ENCODE measurements at places on chromosomes 6 and 20. TPM values are rescaled to one million over a fixed set of nuclear protein-coding genes. Genes with fewer than 3 reads are reported as not detected.

- no peak for DNase-seq
Observed at GRCh38 chr6:89794324-89794723, 25.3 kb downstream of the MDN1 start.

DNA sequence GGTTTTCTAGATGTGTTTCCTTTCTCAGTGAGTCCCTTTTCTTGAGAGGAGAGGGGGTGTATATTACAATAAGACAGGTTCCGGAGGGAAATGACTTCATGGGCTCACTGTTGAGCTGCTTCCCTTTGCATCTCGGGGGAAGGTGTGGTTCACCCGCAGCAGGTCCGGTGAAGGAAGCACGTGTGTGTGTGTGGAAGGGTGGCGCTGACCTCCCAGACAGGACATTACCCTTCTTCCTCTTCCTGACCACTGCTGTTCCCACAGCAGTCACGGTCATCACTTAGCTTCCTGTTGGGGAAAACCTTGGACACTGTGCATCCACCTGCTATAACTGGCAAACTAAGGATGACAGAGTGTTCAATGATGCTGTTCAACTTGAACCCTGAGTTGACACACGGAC lies 83.6 kb downstream of the PLEKHG1 start:
- DNase-seq, result no peak

DNA sequence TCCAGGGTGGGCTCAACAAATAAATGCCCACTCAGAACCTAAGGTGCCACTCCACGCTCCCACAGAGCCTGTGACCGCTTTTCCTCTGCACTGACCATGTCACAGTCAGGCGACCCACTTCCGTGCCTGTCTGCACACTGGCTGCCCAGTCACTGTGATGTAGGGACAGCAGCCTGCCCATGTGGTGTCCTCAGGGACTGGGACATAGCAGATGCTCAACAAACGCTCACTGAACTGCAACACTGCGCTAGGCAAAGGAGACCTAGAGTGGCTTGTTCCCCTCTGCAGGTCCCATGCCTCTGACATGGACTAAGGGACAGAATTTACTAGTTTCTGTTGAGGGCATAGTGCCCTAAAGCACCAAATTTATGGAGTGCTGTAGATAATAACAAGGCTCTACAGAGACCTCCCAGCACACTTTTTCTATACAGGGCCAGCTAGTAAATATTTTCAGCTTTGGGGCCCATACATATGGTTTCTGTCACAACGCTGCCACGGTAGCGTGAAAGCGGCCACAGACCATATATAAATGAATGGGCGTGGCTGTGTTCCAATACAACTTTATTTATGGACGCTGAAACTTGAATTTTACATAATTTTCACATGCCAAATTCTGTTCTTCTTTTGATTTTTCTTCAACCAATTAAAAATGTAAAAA lies 57.8 kb upstream of the MRPS10 start:
- no peak for DNase-seq

DNA sequence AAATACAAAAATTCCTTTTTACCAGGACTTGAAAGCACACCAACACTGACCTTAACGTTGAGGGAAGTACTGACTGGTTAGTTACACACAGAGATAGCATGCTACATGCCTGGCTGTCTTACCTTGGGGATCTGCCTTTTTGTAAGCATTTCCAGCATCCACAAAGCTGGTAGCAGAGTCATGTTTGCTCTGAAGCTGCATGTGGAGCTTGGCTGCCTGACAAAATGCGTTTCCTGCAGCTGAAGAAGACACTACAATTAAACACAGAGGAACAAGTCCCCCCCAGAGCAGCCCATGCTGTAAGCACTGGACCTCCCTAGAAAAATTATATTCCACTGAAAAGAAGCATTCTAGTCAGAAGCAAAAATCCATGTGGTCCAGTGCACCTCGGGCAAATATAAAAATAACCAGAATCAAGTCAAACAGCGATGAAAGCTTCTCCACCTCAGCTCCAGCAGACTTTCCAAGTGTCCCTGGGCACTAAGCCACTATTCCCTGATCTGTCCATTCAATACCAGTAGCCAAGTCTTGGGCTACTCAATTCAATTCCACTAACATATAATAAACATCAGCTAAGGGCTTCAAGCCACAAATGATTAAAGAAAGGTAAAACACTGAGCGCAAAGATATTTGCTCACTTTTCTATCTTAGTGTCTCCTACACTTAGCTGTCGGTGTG lies 24.2 kb downstream of the NAPB start:
- no peak for DNase-seq

- DNase-seq, result no peak
Observed at GRCh38 chr6:20952699-20953474, 418.6 kb downstream of the CDKAL1 start.

DNA sequence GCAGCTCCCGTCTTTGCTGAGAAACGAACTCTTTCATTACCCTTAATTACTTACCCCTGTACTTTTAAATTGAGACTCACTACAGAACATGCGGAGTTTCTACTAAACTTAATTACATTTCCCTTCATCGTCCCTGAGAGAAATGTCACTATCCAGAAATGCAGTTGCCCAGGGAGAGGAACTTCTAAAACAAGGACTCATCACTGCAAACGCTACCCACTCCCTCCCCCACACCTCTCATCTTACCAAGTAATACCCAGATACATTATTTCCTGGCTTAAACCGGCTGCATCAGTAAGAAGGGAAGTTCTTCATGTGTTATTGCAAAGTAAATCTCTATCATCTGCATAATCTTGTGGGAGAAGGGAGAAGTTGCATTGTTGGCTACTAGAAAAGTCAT lies 138.3 kb downstream of the IPCEF1 start:
- no peak for DNase-seq

GRCh38 chr6:27239258-27239657 lies 8.2 kb upstream of the PRSS16 start:
- no peak for DNase-seq

DNA sequence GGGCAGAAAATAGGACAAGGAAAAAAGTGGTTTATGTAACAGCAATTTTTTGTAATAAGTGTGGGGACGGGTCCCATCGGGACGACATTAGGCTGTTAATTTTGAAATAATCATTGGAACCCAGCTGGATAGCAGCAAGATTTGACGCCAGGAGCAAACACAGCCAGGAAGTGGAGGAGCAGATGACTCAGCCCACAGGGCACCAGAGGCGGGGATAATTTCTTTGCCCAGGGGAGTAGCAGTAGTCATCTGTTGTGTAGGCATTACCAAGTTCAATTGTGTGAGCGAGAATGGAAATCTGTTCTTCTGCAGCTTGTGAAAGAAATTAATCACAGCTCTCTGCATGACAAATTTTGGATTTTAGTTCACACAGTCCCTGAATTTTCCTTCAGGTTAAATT lies 22.6 kb upstream of the RIN2 start:
- peak; percentile 13 for DNase-seq

- peak; percentile 6 for DNase-seq
Observed at GRCh38 chr6:29424575-29424974, 9.8 kb downstream of the OR12D1 start.

DNA sequence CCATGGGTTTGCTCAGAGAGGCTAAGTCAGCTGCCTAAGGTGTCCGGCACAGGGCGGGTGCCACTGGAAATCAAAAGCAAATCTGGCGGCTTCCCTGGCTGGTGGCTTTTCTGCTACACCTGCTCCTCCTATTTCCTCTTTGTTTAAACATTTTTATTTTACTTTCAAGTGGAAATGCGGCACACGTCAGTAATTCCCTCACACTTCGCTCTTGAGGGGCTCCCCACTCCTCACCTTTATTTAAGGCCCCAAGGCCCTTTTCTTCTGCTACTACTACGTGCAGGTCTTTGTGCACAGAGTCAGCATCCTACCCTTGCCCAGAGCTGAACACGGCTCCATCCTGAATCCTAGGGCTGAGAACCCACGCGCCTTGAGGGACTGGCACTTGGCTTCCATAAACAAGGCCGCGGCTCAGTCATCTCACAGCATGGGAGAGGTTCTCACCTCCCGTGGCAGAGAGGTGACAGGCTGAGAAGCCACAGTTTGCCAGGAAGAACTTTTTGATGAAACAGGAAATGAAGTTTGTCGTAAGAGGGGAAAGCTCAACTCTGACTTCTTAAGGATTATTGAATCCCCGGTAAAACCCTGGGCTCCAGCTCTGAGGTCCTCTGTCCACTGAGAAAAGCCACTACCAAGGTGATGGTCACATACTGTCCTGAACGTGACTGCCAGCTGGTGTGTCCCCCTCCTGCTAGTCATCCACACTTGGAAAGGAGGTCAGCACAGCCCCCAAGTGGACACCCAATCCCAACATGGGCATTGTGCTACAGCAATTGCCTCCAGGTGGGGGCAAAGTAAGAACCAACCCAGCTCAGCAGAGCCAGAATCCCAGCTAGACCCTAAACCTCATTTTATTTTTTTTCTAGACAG lies 48.0 kb downstream of the NFATC2 start:
- DNase-seq, result peak; percentile 42

- DNase-seq, result no peak
Observed at GRCh38 chr6:7025861-7026260, 81.9 kb upstream of the RREB1 start.

Gene LY6G5C
- 2.3 TPM for total RNA-seq

Gene LRRC73
- total RNA-seq, result 0.43 TPM

Gene RFX6
- total RNA-seq, result not detected

Gene NTSR1
- total RNA-seq, result not detected

Gene MOG
- not detected for total RNA-seq

Gene EDN1
- total RNA-seq, result 0.28 TPM

Gene ANKEF1
- total RNA-seq, result 5.8 TPM

Gene NMBR
- total RNA-seq, result not detected

Gene TTLL9
- not detected for total RNA-seq

Gene SMOC2
- not detected for total RNA-seq
